ENCODE measurements at places on chromosomes 12 and 14. TPM values are rescaled to one million over a fixed set of nuclear protein-coding genes. Genes with fewer than 3 reads are reported as not detected.

The CACNA2D4 gene
- 1.1 TPM for total RNA-seq

The TEX22 gene
- 0.11 TPM for total RNA-seq

The POTEG gene
- not detected for total RNA-seq

The TBC1D30 gene
- 3.9 TPM for total RNA-seq

The PLEKHG7 gene
- 0.37 TPM for total RNA-seq

The PZP gene
- total RNA-seq = 1.7 TPM

The GPR84 gene
- 0.26 TPM for total RNA-seq

The ABCB9 gene
- total RNA-seq = 6.6 TPM

The ALDH1L2 gene
- 27.7 TPM for total RNA-seq

The SERPINA9 gene
- total RNA-seq = not detected

The IL22 gene
- not detected for total RNA-seq

The IGF1 gene
- 71.1 TPM for total RNA-seq

The NUBPL gene
- 24.6 TPM for total RNA-seq

The FGF6 gene
- 0.74 TPM for total RNA-seq

The PTPN6 gene
- 6.1 TPM for total RNA-seq

The C12orf50 gene
- total RNA-seq = 0.26 TPM

The KRT3 gene
- total RNA-seq = not detected

The NGB gene
- not detected for total RNA-seq

The FGD6 gene
- 20.4 TPM for total RNA-seq

The FOXM1 gene
- total RNA-seq = 6.2 TPM

The HSPB8 gene
- 47.8 TPM for total RNA-seq

The APOF gene
- total RNA-seq = not detected

The SERPINA3 gene
- 3.5 TPM for total RNA-seq

The KLRC4 gene
- 0.37 TPM for total RNA-seq

The MANSC4 gene
- not detected for total RNA-seq

The KRT5 gene
- 55.4 TPM for total RNA-seq

The TSPAN11 gene
- total RNA-seq = 18.3 TPM

The GPRC5D gene
- not detected for total RNA-seq

The OR4K14 gene
- not detected for total RNA-seq

The SLC17A8 gene
- 0.95 TPM for total RNA-seq

The LRTM2 gene
- not detected for total RNA-seq

The SLC10A1 gene
- total RNA-seq = not detected

The FAM222A gene
- 1.2 TPM for total RNA-seq

The IL23A gene
- not detected for total RNA-seq

The DCN gene
- total RNA-seq = 3,503 TPM

The SERPINA12 gene
- not detected for total RNA-seq

The ACOT6 gene
- total RNA-seq = not detected

The MDM1 gene
- 60.7 TPM for total RNA-seq

The CCDC60 gene
- 5.6 TPM for total RNA-seq

The SLC39A5 gene
- total RNA-seq = not detected

The TMEM179 gene
- 1.9 TPM for total RNA-seq

The SOAT2 gene
- total RNA-seq = not detected

The RIPK3 gene
- total RNA-seq = 4.4 TPM

The POLE2 gene
- total RNA-seq = 25.5 TPM

The SLCO1B1 gene
- total RNA-seq = not detected

The OR11H6 gene
- total RNA-seq = not detected

The TRHDE gene
- total RNA-seq = 21.4 TPM

The CCDC175 gene
- 0.74 TPM for total RNA-seq

The GDF11 gene
- 5.6 TPM for total RNA-seq

The GYS2 gene
- total RNA-seq = not detected

The ANO4 gene
- total RNA-seq = 3.5 TPM

The ST8SIA1 gene
- total RNA-seq = 19.8 TPM

The IAPP gene
- total RNA-seq = not detected

The MMP17 gene
- 3.9 TPM for total RNA-seq

The LRP1 gene
- 146 TPM for total RNA-seq
